ENCODE measurements at places on chromosomes 11 and 22.

- no peak for DNase-seq
These were observed 7.7 kb upstream of the SCGB1D1 start for GRCh38 chr11:62182147-62182891.

- DNase-seq, result no peak
These were observed 173.7 kb upstream of the NECTIN1 start for GRCh38 chr11:119902656-119903231.

GRCh38 chr11:109155291-109155690 lies 266.7 kb upstream of the C11orf87 start:
- no peak for DNase-seq

DNA sequence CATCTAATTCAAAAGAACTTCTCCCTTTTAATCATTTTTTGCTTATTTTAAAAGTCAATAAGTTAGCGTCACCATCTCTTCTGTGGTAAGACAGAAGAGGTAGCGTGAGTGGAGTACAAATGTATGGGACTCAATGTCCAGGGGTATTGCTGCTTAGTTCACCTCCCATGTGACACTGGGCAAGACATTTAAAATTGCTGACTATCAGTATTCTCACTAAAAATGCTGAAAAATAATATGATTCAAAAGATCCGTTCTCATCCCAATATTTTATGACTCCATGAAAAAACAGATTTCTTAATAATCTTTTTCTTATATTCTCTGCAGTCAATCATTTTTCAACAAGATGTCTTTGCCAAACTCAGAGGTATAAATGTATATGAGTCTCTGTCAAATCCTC lies 68.1 kb upstream of the LRRC4C start:
- no peak for DNase-seq

GRCh38 chr11:32215157-32215556 lies 124.3 kb downstream of the RCN1 start:
- DNase-seq, result no peak
